Neuronal stem cell (in vitro differentiated cells): ENCODE measurements at places on chromosomes 11 and 22.
A peak's percentile ranks its signal among the peaks of the same experiment; 100 is the strongest.

DNA sequence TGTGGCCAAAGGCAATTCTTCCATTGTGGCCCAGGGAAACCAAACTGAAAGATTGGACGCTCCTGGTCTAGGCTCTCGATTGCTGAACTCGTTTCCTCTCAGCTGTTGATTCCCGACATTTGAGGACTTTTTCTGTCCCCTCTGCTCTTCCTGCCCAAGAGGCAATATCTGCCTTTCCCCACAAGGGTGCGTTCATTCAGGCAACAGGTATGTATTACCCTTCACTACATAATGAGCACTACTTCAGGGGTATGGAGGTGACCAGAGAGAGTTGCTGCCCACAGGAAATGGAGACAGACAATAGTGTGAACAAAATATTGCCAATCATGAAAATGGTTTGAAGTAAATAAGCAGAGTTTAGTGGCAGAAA, 8.2 kb downstream of the PTH start:
- peak; percentile 3 for DNase-seq

- no peak for DNase-seq
Observed at GRCh38 chr11:125257751-125258150, 93.2 kb downstream of the PKNOX2 start.

DNA sequence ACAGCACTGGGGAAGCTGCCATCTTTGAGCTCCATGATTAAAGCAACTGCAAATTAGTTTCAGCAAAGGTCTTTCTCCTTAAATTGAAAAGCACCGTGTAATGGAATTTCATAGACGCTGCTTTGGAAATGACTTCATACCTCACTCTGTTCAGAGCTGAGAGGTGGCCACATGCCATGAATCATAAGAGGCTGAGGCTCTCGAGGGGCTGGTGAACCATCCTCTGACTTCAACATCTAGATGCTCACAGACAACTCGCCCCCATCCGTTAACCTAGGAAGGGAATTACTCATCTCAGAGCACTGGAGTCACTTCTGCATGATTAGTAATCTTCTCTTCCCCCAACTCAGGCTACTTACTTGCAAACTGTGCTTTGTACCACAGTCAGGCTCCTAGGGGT, 122.3 kb downstream of the RCN1 start:
- DNase-seq = no peak

DNA sequence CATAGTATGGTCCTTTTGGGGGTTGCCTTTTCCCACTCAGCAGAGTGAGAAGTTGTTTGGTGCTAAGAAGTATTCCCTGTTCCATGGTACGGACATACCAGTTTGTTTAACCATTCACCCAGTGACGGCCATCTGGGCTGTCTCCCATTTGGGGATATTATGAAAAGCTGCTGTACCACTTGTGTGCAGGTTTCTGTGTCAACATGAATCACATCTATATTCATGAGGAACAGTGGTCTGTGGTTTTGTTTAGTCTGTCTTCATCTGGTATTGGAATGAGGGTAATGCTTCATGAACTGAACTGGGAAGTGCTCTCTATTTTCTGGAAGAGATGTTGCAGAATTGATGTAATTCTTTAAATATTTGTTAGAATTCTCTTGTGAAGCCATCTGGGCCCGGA, 89.5 kb downstream of the TRMU start:
- no peak for DNase-seq

DNA sequence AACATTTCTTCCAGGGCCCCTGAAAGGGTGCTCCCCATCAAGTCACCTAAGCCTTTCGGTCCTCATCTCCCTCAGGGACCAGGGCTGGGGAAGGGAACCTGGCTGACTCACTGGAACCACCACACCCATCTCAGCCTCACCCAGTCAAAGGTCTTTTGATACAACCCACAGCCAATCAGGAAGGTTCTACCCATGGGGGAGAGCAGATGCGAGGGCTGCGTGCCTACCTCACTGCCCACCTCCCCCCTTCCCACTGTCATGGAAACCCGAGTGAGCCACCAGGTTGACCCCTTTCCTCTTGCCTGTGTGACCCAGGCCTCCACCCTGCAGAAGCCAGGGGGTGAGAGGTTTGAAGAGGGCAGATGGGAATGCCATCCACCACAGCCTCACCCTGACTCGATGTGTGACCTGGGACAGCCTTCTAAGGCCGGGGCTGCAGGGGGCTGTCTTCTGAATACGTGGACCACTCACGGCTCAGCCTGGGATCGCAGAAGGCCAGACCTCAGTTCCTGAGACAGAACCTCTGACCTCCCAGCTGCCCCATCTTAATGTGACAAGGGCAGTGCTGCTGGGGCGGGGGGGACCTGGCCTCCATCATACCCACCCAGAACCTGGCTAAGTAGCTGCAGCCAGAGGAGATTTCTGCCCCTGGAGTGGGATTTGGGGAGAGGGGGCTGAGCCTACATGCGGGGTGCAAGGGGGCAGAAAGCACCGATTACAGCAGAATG, 2.7 kb downstream of the MDK start:
- no peak for DNase-seq

DNA sequence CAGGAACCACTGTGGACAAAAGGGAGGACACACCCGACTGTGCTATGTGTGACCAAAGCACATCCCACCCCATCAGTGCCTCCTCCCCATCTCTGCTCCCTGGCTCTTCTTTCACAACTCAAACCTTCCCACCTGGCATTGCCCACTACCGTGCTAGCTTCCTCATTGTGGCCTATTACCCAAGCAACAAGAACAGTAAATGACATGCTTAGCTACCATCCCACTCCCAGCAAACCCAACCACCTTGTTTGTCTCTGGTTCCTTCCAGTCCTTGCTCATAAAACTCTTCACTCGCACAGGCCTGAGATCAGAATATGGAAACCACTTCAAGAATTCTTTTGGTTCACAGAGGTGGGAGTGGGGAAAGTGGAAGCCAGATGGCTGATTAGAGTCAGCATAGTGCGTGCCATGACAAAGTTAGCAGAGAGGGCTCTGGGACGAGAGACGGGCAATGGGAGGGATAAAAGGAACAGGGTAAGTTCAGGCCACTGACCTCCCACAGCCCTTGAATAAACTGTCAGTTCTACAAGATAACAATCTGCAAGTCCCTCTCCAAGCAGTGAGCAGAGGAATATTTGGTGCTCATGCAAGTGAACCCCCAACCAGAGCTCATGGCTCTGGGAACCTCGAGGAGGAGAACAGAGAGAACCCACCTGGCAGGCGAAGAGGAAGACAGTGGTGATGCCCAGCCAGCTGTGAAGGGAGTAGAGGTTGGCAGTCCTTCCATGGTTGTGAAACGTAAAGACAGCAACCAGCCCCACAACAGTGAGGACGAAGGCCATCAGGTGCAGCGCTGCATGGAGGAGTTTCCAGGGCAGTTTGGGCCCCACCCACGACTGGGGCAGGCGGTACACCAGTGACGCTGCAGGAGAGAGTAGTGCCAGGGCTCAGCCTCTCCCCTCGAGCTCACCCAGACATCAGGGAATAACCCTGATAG, 8.3 kb downstream of the CYB561A3 start:
- no peak for DNase-seq

- no peak for DNase-seq
Observed at GRCh38 chr11:82871646-82872045, 28.6 kb downstream of the PRCP start.

DNA sequence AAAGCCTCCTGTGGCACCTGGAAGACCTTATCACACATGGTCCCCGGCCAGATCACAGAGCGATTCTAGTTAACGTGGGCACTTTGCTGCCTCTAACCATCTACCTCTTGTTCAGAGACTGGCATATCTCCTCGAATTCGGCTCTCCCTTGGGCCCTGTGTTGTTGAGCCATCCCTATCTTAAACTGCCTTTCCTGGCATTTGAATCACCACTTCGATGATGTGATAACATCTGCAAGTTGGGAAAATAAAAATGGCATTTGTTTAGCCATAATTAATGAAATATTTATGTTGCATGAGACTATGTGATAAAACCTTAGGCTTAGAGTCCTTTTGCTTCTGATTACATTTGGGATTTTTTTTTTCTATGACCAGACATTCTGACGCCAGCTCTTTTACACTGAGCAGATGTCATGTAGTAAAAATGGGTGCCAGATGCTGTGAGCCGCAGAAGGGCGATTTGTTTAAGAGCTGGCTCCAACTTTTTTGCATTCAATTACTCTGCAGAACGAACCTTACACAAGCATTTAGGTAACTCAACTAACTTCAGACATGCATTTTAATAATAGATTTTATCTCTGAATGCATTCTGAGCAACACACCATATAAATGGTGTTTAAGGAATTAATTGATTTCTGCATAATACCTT, 58.5 kb upstream of the PARVA start:
- DNase-seq = no peak

DNA sequence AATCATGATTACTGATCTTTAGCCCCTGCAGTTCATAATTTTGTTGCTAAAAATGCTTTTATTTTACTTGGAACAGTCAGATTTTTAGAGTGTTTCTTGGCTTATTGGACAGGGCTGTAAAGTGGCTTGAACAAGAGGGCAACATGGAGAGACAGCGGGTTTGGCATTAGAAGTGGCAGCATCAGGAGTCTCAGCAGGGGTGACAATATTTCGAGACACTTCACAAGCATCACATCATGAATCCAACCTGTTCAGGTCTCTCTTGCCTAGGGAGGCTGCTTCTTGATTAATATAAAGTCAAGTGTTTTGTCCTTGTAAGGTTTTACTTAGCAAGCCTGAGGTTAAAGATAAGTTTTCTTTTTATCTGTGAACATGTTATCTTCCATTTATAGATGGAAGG, 2249.5 kb downstream of the LRRC4C start:
- no peak for DNase-seq

- DNase-seq = no peak
Observed at GRCh38 chr22:23893121-23893944, 850 bp upstream of the MIF start.

GRCh38 chr11:28763151-28763550, 655.0 kb downstream of the METTL15 start:
- DNase-seq = no peak

DNA sequence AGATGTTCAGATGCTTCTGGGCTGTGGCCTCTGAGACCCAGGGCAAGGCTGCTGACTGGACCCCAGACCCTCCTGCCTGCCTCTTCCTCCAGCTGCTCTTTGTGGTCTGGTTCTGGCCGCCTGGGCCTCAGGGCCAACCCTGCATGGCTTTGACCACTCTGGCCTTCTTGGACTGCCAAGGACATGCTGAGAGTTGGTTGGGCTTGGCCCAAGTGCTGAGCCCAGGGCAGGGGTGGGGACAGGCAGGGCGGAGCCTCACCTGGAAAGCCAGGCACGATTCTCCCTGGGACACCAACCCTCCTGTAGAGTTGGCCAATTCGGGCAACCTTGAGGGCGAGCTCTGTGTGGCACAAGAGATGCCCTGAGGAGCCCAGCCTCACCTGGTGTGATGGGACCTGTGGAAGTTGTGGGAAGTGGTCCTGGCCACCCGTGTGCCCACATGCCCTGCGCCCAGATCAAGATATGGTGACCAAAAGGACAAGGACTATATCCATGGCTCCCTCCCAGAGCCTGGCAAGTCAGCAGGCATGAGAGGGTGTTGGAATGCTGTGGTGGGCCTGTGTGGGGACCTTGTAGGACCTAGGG, 11.6 kb downstream of the TANGO2 start:
- no peak for DNase-seq

DNA sequence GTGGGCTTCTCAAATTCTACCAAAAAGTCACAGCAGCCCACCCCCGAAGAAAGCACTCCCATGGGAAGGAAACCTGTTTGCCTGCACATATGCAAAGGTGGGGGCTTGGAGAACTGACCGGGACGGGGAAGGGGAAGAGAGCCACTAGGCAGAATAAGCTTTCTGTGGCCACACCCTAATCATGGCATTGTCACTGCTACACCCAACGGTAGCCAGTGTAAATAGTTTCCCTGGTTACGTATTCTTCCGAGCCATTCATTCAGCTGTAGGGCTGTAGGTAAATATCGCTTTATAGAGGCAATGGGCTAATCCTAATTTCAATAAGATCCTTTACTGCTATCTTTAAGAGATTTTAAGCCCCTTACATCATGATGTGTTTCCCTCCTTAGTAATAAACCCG, 61.7 kb downstream of the PRDM11 start:
- no peak for DNase-seq

- DNase-seq = no peak
Observed at GRCh38 chr11:104572279-104572678, 326.0 kb downstream of the CASP12 start.

GRCh38 chr11:122743097-122743741, 87.7 kb downstream of the UBASH3B start:
- DNase-seq = no peak

DNA sequence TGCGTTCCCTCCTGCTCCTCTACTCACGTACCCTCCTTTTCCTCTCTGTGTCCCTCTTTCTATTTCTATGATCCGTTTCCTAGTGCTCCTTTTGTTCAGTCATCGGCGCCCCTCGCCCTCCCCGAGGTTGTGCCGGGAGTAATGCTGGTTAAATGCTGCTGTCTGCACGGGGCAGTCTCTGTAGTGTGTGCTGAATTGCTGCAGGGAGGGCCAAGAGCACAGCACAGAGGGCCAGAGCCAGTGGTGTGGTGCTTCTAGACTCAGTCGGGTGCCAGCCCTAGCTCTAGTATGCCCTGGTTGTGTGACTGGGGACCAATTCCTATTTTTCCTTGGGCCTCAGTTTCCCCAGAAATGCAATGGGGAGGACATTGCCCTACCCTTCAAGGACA, 98.3 kb downstream of the PKNOX2 start:
- peak; percentile 31 for DNase-seq

DNA sequence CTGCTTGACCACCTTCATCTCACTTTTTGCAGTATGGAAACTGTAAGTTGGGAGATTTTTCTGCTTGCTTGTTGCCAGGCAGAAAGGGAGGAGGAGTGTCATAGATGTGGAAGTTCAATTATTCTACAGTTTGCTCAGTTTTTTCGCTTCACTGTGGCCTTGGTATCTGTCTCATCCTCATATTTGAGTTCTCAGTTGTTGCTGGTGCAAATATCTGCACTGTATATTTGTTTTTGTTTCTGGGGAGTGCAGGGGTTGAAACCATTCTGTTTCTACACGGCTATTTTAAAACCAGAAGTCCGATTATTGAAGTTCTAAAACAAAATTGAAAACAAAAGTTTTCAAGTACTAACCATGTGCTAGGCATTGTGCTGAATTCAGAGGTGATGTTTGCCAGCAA, 153.4 kb downstream of the JRKL start:
- DNase-seq = no peak

DNA sequence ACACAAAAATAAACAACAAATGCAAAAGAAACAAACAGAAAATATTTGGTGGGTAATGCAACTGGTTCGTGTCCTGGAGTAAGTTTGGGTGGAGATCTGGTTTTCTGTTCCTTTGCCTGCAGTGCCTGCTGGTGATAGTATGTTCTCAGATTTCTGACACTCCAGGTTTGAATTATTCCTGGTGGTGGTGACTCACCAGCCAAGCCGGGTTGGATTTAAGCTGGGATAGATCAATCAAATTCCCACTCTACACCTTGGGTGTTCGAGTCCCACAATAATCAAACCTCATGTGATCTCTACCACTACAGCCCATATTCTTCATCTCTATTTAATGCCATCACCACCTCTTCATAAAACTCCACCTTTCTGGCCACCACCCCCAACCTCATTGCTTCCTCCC, 421.8 kb downstream of the NTM start:
- no peak for DNase-seq

DNA sequence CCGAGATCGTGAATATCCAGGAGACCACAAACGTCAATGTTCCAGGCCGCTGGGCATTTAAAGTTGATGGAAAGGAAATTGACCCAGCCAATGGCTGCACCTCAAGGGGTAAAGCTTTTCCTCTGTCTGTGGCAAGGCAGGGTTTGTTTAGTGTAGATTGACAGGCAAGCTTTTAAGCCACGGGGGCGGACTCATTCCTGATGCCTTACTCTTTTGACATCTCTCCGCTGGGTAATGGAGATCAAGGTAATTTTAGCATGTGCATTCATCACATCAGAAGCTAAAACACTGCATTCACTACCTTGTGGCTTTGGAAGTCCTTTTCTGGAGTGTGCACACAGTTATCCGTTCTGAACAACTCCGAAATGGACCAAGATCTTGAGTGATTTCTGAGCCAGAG, 12.6 kb downstream of the TECTA start:
- DNase-seq = no peak
